ENCODE measurements at places on chromosomes 11 and 22.

DNA sequence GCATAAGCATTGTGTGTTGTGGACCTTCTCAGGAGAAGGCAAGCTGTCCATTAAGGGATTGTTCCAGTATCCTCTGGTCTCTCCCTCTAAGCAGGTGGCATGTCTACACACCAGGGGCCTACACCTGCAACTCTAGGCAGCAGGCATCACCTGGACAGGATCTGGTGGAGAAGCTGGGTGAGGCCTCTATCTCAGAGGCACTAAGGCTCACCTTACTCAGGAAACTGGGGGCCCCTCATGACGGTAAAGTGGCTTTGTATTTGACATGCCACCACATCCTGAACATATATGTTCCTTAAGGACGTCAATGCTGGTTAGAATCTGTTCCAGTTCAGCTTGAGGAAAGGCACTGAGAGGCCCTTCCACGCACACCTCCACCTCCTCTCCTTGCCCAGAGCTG lies 891.3 kb downstream of the OPCML start:
- DNase-seq, result no peak

DNA sequence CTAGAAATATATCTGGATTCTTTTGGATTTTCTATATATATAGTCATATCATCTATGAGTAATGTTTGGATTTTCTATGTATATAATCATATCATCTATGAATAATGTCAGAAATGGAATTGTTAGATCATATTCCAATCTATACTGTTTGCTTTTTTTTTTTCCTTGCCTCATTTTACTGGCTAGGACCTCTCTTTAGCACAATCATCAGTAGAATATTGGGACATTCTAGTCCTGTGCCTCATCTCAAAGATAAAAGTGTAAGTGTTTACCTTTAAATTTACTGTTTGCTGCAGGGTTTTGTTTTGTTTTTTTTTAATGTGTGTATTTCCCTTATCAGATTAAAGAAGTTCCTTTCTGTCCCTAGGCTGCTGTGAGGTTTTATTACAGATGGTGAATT lies 97.0 kb downstream of the C11orf65 start:
- DNase-seq, result no peak

GRCh38 chr11:35541621-35542375 lies 16.4 kb upstream of the PAMR1 start:
- no peak for DNase-seq

DNA sequence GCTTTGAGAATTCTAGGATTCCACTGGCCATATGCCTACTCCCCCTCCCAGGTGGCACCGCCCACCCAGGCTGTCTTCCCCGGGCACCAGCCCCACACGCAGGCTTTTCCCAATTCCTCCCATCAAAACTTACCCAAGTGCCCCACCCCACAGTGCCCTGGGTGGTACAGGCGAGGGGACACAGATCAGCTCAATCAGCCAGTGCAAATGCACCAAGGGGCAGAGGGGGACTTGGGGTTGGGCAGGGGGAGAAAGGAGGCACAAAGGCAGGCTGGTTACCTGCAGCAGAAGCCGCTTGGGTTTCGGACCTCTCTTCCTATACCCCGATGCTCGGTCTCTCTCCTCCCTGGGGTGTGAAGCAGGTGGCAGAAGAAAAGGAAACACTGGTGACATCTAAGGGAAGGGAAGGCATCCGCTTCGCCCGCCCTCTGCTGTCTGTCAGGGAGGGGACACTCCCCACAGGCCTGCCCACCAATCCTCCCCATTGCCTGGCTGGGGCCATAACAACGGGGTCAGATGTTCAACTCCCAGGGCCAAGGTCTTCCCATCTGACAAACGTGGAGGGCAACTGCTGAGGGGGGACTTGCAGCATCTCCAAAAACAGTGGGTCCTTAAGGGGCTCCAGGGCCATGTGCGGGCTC lies 14.0 kb downstream of the CBX7 start:
- DNase-seq, result no peak

DNA sequence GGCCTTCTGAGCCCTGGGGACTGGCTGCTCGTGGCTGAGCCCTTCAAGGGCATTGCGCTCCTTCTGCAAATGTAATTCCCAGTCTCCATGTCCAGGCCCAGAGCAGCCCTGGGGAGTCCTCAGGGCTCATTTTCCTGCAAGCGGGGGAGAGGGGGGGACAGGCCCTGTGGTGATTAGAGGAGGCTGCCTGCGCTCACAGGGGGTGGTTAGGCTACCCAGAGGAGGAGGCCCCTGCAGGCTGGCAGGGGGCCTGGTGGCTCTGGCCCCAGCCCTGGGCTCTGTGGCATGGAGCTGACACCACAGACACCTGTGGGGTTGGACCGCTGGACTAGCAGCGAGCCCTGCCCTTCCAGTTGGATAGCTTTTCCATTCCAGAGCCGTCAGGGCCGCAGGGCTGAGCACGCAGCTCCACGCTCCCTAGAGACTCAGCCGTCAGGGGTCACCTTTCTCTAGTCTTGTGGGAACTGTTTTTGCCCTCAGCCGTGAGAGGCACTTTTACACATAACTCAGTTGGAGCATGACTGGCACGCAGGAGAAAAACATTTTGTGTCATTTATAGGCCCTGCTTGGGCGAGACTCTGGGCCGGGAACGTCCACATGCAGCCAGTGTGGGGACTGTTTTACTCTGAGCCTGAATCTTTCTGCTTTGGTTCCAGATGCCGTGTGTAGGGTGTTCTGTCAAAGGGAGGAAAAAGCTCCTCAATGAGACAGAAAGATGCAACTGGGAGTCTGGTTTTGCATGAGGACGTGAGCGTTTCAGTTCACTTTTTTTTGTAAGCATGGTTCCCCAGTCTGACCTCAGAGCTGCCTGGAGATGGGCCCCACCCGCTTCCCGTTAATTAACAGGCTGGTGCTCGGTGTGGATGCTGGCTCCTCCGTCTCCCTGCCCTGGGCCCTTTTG lies 58.1 kb downstream of the LRP5 start:
- DNase-seq, result no peak

- no peak for DNase-seq
These were observed 874.4 kb upstream of the TENM4 start for GRCh38 chr11:80315200-80315599.

DNA sequence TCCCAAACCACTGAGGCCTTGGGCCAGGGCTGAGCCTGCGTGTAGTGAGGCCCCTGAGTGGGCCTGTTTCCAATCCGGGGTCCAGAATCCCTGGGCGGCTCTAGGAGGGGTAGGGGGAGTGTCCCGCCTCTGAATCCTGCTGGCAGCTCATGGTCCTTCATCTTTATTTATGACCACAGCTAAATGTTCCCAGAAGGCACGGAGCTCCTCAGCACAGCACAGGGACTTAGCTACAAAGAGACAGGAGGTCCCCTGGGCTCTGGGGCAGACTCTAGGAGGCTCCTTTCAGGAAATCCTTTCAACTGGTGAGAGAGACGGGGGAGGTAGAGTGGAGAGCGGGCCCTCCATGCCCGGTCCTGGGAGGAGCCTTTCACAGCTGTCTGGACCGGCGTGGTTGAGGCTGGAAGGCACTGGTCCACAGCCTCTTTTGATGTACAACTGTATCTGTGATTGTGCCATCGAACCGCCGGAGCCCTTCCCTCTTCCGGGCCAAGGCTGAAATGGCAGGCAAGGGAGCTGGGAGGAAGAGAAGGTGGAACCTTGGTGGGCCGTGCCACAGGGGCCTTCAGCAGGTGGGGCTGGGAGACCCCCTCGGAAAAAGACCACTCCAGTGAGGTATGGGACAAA lies 46.8 kb downstream of the SCUBE1 start:
- DNase-seq, result no peak

- DNase-seq, result no peak
These were observed 21.1 kb downstream of the PHF21B start for GRCh38 chr22:44988671-44989070.

GRCh38 chr11:112615238-112615637 lies 346.0 kb upstream of the NCAM1 start:
- no peak for DNase-seq

DNA sequence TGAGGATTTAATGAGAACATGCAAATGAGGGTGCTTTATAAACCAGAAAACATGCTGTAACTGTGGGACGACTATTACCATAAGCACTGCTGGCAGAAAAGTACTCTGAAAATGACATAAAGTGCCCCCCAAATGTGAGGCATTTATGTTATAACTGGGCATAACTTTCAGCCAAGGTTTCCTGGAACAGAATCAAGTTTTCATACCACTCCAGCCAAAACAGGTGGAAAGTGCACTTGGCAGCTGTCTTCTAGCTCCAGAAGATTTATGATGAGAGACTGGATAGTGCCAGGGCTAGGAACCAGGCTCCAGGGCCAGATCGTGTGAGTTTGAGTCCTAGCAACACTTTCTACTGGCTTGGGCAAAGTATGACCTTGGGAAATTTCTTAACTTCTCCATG lies 339.2 kb downstream of the TENM4 start:
- no peak for DNase-seq

GRCh38 chr11:102139081-102139498 lies 28.8 kb downstream of the YAP1 start:
- DNase-seq, result peak; percentile 51

DNA sequence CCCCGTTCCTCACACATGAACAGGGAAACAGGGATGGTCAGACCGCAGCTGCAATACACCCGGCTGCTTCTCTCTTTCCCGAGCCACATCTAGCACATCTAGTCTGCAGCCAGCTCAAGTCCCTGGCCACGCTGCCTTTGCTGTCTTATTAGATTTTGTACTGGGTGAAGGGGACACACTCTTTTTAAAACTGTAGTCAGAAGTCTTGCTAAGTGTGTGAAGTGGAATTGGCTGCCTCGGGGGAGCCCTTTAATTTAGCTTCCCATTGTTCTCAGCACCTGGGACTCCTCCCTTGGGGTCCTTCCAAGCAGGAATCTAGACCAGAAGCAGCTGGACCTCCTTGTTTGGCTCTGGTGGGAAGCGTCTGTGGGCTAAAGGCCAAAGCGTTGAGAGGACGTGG lies 420.0 kb downstream of the CTTN start:
- no peak for DNase-seq

GRCh38 chr22:28268171-28268570 lies 349.1 kb upstream of the PITPNB start:
- DNase-seq, result no peak

- DNase-seq, result no peak
These were observed 437.3 kb upstream of the CADM1 start for GRCh38 chr11:115941481-115941993.

DNA sequence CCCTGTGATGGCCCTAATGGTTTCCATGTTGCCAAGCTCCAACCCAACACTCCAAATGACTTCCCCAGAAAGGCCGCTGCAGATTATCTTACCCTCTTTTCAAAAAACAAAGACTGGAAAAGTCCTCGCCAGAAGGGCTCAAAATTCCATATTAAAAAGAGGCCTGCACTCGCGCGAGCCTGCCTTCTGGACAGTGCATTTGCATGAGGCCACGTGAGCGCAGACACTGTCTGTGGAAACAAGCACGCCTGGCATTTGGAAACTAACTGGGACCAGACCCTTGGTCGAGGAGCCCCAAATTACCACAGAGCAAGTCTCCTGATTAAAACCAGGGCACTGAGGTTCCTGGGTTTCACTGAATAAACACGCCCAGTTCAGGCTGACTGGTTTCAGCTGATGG lies 42.9 kb downstream of the ABTB2 start:
- no peak for DNase-seq

DNA sequence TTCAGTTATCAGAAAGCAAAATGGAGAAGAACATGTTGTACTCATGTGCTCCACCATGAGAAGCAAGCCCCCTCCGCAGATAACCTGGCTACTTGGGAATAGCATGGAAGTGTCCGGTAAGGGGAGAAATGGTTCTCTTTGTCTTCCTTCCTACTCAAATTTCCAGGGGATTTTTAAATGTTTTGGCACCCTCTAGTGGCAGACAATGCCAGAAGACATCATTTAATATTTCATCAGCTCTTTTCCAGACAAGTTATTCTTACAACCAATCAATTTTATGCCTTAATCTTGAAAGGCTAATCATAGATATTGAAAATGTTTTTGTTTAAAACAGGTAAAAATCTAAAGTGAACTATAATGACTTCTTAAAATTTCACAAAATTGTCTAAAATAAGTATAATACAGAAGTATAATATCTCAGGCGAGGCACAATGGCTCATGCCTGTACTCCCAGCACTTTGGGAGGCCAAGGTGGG lies 15.7 kb downstream of the CRTAM start:
- peak; percentile 18 for DNase-seq
